ENCODE measurements at places on chromosomes 6 and 20. TPM values are rescaled to one million over a fixed set of nuclear protein-coding genes. Genes with fewer than 3 reads are reported as not detected.

Gene MAN1A1
- total RNA-seq, result 41.2 TPM

Gene HEY2
- total RNA-seq, result 0.33 TPM

Gene ZNF512B
- 18.9 TPM for total RNA-seq

Gene TFAP2A
- total RNA-seq, result not detected

Gene HTR1E
- not detected for total RNA-seq

Data from vein endothelial cell (primary cell).